ENCODE measurements at places on chromosomes 7 and 10. TPM values are rescaled to one million over a fixed set of nuclear protein-coding genes. Genes with fewer than 3 reads are reported as not detected.

DNA sequence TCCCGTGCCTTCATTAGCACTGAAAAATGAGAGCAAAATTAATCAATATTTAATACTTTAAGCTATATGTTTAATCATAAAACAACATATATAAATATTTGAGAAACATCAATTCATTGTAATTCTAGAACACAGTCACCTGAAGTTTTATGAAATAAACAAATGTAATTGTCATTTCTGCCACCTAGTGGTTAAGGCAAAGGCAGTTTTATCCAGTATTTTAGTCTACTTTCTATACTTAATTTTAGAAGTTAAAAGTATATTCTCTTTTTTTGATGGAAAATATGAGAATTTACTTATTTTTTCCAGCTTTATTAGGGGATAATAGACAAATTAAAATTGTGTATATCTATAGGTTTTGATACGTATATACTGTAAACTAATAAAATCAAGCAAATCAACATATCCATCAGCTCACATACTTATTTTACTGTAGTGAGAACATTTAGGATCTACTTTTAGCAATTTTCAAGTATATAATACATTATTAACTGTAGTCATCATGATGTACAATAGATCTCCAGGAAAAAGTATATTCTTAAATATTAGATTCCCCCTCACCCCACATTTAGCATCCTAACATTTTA lies 16.9 kb downstream of the PCGF6 start:
- no peaks in the 10 kb centered on the region for H3K4me1 ChIP-seq
- DNase-seq, result no peak
- no peak overlapping the region for H3K4me3 ChIP-seq
- H3K27me3 ChIP-seq, result no peaks in the 10 kb centered on the region
- H3K36me3 ChIP-seq, result no peaks in the 10 kb centered on the region
- no peak overlapping the region for H3K27ac ChIP-seq

DNA sequence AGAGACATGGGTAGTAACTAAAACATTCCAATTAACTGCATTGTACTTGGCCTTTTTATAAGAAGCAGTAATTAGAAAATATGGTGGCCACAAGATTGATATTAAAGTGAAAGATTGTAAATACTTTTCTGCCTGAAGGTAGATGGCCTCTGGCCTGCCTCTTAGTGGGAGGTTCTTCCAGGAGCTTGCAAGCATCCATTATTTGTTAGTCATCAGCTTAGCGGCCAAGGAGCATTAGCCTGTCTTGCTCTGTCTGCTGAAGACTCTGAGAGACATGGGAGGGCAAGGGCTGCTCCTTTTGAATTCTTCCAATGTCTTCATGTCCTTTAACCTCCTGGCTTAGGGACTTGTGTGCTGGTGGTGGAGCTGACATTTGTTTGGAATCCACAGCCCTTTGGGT lies 80.4 kb downstream of the TCF7L2 start:
- H3K4me1 ChIP-seq, result peaks cover 36% of the 10 kb centered on the region
- no peaks in the 10 kb centered on the region for H3K36me3 ChIP-seq
- no peak overlapping the region for H3K27ac ChIP-seq
- no peaks in the 10 kb centered on the region for H3K27me3 ChIP-seq
- H3K4me3 ChIP-seq, result no peak overlapping the region
- no peak for DNase-seq

DNA sequence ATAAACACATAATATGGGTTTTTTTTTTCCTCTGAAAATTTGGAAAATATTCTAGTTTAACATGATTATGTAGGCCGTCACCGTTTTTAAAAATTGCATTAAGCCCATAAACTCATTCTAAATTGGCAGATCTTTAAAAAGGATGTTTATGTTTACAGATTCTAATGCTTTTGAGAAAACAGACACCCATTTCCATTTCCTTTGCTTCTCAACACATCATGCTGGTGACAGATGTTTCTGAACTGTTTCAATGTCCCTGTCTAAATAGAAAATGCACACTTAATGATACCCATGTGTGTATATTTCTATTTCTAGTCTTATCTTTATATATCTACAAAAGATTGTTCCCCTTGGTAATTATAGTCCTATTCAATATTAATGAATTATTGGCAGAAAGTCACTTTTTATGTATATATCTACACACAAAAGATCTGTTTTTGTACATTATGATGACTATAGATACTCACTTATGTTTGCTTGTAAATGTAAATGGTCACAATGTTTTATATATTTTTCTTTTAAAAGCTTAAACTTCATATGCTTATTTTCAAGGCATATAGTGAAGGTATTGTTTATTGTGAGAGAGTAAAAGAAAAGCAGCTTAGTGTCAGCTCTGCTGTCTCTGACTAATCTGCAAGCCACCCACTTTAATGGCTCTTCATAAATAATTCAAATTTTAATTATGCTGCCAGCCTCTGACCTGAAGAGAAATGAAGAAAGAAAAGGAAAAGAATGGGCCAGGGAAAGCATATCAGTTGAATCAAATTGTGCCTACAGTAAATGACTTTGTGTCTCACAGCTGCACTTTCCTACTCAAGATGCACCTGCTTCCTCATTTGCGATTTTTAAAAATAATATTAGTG lies 179.4 kb downstream of the CACNA2D1 start:
- H3K27me3 ChIP-seq, result no peaks in the 10 kb centered on the region
- no peak overlapping the region for H3K4me3 ChIP-seq
- peaks cover 36% of the 10 kb centered on the region for H3K4me1 ChIP-seq
- no peak for DNase-seq
- no peak overlapping the region for H3K27ac ChIP-seq

GPR15LG gene
- not detected for polyA plus RNA-seq

GHRHR gene
- polyA plus RNA-seq, result not detected

DNA sequence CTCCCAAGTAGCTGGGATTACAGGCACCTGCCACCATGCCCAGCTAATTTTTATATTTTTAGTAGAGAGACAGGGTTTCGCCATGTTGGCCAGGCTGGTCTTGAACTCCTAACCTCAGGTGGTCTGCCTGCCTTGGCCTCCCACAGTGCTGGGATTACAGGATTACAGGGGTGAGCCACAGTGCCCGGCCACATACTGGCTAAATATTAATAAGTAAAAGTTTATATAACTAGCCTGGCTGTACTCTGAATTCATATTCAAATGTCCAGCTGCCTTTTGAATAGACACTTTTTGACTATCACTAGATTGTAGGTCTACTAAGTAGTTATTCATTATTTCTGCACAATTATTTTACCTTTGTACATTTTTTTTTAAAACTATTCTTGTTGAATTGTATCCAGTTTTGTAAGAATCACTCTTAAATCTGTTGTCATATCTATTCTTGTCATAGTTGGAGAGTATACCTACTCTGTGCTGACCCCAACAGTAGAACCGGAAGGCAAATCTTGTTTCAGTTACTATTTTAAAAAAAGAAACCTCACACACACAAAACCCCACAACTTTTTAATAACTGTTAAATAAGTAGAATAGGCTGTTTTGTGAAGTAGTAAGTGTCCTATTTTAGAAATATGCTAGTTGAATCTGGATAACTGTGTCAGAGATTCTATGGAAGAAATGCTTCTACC lies 29.6 kb downstream of the MINPP1 start:
- no peaks in the 10 kb centered on the region for H3K4me1 ChIP-seq
- no peaks in the 10 kb centered on the region for H3K27me3 ChIP-seq
- H3K27ac ChIP-seq, result no peak overlapping the region
- DNase-seq, result no peak

DNA sequence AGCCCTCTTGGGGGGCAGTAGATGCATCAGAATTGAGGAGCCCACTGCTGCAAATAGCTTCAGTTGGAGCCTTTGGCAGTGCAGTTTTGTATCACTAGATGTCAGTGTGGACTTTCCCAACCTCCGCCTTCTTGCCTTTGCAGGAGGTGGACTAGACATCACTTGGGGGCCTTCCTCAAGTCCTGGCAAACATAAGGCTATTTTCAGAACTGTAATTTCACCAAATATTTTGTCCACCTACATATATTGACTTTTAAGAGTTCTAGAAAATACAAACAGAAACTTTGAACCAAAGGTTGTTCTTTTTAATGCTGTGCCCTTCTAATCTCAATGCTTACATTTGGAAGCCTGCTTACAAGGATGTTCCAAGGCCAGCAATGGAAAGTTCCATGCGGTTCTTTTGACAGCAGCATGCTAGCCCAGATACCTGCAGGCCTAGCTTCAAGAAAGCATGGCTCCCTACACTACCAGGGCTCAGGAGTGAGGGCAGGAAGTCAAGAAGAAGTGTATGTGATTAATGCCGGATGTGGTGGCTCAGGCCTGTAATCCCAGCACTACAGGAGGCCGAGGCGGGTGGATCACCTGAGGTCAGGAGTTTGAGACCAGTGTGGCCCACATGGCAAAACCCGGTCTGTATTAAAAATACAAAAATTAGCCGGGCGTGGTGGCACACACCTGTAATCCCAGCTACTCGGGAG lies 8.0 kb upstream of the ZNRF2 start:
- no peak overlapping the region for H3K27ac ChIP-seq
- DNase-seq, result peak; percentile 59
- no peaks in the 10 kb centered on the region for H3K36me3 ChIP-seq
- H3K4me1 ChIP-seq, result no peaks in the 10 kb centered on the region

GRCh38 chr7:117158941-117159697 lies 163.7 kb downstream of the WNT2 start:
- H3K27me3 ChIP-seq, result no peaks in the 10 kb centered on the region
- no peak overlapping the region for H3K27ac ChIP-seq
- H3K4me1 ChIP-seq, result peaks cover 35% of the 10 kb centered on the region
- H3K36me3 ChIP-seq, result no peaks in the 10 kb centered on the region

HPSE2 gene
- polyA plus RNA-seq, result 0.22 TPM

DNA sequence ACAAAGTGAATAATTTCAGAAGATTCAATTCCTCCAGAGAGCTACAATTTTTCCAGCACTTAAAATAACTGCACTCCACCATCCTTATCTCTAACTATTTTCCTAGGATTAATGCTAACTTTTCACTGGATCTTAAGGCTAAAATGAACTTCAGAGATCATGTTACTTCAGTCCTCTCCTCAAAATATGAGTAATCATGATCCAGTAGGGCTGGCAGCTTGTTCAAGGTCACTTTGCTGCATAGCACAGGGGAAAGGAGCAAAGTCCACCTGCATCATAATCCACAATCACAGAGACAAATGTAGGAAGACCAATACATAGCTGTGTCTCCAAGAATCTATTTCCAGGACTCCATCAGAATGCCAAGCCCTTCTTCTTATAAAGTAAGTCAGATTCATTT lies 150.3 kb downstream of the LRRTM3 start:
- H3K36me3 ChIP-seq, result no peaks in the 10 kb centered on the region
- no peak overlapping the region for H3K4me3 ChIP-seq

AKR1C4 gene
- not detected for polyA plus RNA-seq

- H3K27me3 ChIP-seq, result no peaks in the 10 kb centered on the region
- no peak overlapping the region for H3K4me3 ChIP-seq
- no peak overlapping the region for H3K27ac ChIP-seq
- H3K4me1 ChIP-seq, result no peaks in the 10 kb centered on the region
- DNase-seq, result no peak
Measured at GRCh38 chr10:10533437-10533836, 484.2 kb upstream of the CELF2 start.

DNA sequence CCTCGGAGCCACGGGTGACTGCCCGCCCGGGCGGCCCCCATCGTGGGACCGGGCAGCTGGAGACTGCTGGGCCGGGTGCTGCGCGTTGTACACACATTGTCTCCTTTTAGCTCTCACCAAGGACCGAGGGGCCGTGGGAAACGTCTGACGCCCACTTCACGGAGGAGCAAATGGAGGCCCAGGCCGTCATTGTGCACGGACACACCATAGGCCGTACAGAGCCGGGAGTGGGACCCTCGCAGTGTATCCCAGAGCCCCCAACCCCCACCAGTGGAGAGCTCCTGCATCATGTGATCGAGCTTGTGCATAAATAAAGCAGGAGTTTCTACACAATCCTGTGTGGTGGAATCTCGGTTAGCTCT lies 722 bp downstream of the DENND10 start:
- H3K36me3 ChIP-seq, result no peaks in the 10 kb centered on the region
- peaks cover 28% of the 10 kb centered on the region for H3K4me1 ChIP-seq
- peak overlapping the region; percentile 84 for H3K27ac ChIP-seq
- H3K4me3 ChIP-seq, result peak overlapping the region; percentile 67
- H3K27me3 ChIP-seq, result no peaks in the 10 kb centered on the region
- DNase-seq, result peak; percentile 33

MRLN gene
- polyA plus RNA-seq, result not detected

- H3K27me3 ChIP-seq, result no peaks in the 10 kb centered on the region
- H3K4me3 ChIP-seq, result no peak overlapping the region
- H3K27ac ChIP-seq, result no peak overlapping the region
Measured at GRCh38 chr10:81784111-81784597, 90.8 kb upstream of the NRG3 start.

DNA sequence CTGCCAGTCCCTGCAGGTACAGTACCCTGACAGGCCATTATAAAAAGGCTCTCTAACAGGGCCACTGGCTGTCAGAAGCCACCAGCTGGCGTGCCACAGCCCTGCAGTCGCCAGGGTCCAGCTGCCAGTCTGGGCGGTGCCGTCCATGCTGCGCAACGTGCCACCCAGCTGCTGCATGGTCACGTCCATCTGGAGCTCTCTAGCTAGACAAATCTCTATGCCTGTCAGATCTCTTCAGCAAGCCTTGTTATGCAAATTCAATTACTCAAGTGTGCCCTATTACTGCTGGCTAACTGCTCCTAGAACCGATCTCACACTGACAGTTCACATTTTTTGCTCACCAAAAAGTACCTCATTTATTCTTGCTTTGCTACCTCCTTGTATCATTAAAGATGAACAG lies 75.9 kb downstream of the HIBADH start:
- DNase-seq, result no peak
- no peaks in the 10 kb centered on the region for H3K36me3 ChIP-seq
- no peak overlapping the region for H3K27ac ChIP-seq
- no peaks in the 10 kb centered on the region for H3K27me3 ChIP-seq
- H3K4me1 ChIP-seq, result no peaks in the 10 kb centered on the region

GRCh38 chr10:22613011-22613410 lies 101.4 kb downstream of the PIP4K2A start:
- no peaks in the 10 kb centered on the region for H3K27me3 ChIP-seq
- H3K4me1 ChIP-seq, result peaks cover 31% of the 10 kb centered on the region
- H3K27ac ChIP-seq, result no peak overlapping the region
- H3K4me3 ChIP-seq, result no peak overlapping the region
- DNase-seq, result no peak

DNA sequence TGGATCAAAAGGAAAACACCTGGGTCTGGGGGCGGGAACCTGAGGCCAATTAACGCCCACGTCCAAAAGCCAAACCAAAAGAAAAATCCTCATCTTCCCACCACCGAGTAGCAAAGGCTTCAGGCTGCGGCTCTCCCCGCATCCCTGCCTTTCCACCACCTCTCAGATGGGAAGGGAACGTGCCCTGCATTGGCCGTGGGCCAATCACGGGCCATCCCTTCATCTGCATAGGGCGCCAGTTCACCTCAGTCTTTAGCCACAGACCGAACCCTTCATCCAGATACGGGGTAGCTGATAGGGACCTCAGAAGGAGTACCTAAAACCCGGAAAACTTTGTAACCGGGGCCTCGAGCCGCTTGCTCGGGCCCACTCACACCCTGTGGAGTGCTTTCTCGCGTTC lies 626 bp downstream of the PRPF18 start:
- peak overlapping the region; percentile 92 for H3K4me3 ChIP-seq
- H3K27me3 ChIP-seq, result peaks cover 22% of the 10 kb centered on the region
- peaks cover 22% of the 10 kb centered on the region for H3K4me1 ChIP-seq
- no peak for DNase-seq

FKBP14 gene
- polyA plus RNA-seq, result 6.1 TPM

GBX1 gene
- polyA plus RNA-seq, result 1.0 TPM
